NCI-H774 (cell line): ENCODE measurements at places on chromosomes 5 and 9.

GRCh38 chr5:146816775-146817387 is 61.7 kb downstream of the PPP2R2B start:
- DNase-seq, result no peak

DNA sequence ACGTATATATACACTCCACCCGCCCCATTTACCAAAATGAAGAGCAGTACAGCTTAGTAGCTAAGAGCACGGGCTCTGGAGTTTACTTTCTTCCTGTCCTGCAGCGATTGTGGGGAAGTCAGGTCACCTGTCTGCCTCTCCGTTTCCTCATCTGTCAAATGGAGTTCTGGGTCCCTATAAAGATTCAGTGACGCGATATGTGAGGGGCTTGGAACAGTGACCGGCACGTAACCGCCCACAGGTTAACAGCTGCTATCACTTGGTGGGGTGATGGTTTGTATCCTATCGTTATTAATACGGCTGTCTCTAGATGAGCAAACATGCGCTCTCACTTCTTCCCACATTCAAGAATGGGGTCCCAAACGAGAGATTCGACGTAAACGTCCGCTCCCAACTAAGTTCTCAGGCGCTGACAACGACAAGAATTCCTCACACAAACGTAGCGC is 426 bp downstream of the FAM114A2 start:
- peak; percentile 4 for DNase-seq

GRCh38 chr5:29853711-29854220 is 1339.7 kb upstream of the CDH6 start:
- DNase-seq, result no peak

DNA sequence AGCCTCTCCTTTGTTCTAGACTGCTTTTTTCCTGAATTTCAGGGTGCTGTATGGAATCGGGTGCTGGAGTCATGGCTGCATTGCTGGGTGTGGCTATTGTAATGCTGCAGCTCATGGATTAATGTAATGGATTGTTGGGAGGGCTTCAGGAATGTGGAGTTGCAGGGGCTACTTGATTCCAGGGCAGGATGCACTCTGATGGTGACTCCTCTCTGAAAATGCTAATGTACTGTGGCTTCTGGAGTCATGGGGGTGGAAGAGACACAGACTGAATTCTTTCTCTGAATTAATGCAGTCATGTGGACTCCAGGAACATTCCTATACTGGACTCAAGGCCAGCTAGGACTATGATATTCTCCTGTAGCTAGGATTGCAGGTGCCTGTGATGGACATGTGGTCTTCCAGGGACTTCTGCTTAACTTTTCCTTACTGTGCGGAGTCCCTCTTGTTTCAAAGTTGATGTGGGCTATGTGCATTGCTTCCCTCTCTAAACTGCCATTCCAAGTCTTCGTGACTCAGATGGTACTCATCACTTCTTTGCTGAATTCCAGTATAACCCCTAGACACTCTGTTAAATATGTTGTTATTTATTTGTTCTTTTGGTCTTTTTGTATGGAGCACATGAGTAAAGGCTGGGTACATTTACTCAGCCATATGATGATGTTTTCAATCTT is 396.2 kb downstream of the KCTD16 start:
- DNase-seq, result no peak

GRCh38 chr5:170278611-170279458 is 18.7 kb downstream of the LCP2 start:
- no peak for DNase-seq

GRCh38 chr9:121902461-121903135 is 190.5 kb downstream of the TTLL11 start:
- DNase-seq, result no peak

- no peak for DNase-seq
These were observed 604.8 kb upstream of the BRINP1 start for GRCh38 chr9:119974026-119974425.

GRCh38 chr9:116646661-116647514 is 40.2 kb upstream of the TRIM32 start:
- no peak for DNase-seq

DNA sequence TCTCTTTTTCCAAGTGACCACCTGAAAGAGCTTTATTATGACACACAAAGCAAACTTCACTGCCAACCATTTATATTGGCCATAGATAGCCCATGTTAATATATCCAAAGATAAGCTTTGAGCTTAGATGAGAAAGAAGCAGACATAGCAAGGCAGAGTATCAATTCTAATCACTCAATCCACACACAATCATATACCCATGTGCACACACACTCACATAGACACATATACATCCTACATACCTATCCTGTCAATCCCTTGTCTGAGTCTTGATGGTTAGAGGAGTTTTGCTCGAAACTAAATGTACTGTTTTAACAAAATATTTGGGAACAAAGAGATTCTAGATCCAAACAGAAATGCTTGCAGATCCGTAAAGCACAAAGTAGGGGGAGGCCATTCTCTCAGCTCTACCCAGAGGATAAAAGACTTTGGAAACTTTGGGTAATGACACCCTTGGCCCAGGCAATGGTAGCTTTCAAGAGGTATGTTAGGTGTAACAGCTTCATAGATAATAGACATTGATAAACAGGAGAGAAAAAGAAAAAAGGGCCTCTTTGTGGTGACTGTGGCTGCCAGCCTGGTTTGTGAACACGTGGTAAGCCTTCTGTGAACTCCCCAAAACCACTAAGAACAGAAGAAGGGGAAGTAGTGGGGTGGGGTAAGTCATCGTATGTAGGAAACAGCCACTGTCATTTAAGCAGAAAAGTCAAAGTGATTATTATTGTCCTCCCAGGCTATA is 121.6 kb downstream of the TLR4 start:
- DNase-seq, result no peak

DNA sequence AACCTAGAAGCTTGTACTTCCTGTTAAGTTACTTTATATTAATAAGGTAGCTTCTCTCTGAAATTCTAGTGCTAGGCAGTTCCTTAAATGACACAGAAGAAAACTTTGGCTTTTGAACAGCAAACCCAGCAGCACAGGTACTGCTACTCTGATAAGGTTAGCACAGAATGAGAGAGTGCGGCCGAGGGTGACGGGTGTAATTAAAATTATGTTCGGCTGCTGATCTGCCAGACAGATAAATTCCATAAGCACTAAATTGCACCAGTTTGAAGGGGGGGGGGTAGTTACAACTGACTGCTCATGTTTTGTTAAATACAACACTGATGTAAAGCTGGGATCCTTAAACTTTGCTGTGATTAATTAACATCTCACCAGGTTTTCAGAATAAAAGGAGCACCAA is 475.1 kb downstream of the SPOCK1 start:
- no peak for DNase-seq

- no peak for DNase-seq
These were observed 241.7 kb downstream of the EBF1 start for GRCh38 chr5:158857976-158858375.

DNA sequence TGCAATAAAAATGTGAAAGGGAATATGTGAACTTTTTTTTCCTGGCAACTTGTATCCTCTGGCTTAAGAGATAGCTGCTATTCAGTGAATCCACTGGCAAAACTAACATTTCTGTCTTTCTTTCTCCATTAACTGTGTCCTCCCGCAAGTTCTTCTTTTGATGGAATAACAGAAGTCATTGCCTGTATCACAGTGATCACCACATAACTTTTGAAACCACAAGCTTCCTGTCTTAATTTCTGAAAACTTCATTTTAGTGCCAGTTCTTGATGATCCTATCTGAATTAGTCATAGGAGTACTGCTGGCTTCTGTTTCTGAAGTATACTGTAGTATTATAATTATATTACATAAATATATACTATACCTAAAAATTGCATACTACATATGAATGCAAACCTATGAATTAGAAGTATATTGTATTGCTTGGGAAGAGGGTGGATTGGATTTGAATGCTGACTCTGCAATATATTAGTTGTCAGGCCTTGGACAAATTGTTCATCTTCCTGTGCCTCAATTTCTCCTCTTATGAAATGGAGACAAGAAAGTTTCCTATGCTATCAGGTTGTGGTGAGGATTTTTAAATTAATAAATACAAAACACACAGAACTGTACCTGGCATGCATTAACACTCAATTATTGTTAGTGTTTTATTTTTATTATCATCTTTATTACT is 441.6 kb downstream of the CETN3 start:
- DNase-seq, result no peak

GRCh38 chr5:8857051-8857450 is 688.8 kb downstream of the SEMA5A start:
- DNase-seq, result no peak

DNA sequence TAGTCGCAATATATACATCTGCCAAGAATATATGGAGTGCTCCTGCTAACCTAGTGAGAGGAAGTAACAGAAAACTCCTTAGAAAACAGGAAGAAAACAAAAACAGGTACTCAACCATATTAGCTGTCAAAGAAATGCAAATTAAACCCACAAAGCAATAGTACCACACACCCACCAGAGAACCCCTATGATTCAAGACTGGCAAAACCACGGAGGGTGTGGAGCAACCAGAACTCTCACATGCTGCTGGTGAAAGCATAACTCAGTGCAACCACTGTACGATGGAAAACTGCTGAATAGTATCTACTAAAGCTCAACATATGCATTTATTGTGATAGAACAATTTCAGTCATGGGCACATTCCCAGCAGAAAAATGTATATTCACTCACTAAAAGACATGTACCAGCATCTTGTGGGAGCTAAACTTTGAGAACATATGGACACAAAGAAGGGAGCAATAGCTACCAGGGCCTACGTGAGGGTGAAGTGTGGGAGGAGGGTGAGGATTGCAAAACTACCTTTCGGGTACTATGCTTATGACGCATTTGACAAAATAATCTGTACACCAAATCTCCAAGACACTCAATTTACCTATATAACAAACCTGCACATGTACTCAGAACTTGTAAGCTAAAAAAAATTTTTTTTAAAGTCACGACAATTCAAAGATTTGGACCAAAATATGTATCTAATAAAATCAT is 34.0 kb downstream of the PTPN3 start:
- DNase-seq, result no peak

- DNase-seq, result no peak
These were observed 82.1 kb upstream of the IL33 start for GRCh38 chr9:6133346-6134063.

DNA sequence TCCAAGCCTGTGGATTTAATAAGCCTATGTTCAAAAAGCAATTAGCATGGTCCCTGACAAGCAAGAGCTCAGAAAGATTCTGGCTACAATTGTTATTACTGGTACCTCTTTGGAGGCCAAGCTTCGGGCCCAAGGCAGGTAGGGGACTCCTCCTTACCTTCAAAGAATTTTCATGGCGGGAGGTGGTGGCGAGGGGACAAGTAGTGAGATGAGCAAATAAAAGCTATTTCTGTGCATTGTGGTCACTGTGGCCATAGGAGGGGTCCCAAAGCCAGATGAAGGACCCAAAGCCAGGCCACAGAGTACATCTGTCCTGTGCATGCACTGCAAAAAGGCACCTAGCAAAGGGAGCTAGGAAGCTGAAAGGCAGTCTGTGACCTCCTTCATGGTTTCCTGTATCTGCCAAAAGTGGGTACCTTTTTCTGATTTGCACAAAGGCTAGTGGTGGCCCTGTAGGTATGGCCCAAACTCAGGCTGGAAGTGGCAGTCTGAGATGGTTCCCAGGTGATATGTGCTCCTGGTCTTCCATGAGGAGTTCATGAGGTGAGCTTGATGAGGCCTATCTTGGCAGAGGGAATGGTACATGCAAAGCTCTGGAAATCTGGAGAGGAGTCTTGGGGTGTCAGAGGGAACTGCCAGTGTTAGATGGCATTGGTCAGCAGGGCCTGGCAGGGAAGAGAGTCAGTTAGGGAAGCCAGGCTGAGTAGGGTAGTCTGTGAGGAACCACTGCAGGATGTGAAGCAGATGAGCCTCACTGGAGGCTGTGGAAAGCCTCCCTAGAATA is 3.3 kb upstream of the CXXC5 start:
- DNase-seq, result no peak

DNA sequence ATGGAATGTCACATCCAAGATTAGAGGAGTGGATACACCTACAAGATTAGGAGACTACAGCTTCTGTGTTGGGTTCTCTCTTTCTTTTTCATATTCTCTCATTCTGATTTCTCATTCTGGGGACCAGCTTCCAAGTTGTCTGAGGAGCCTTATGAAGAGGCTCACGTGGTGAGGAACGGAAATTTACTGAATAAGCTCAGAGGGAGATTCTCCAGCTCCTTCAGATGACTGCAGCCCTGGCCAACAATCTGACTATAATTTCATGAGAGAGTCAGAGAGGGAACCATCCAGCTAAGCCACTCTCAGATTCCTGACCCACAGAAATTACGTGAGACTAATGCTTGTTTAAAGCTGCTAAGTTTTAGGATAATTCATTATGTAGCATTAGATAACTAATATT is 27.1 kb upstream of the TENT2 start:
- DNase-seq, result no peak

- DNase-seq, result no peak
These were observed 104.8 kb downstream of the GABBR2 start for GRCh38 chr9:98603821-98604383.

DNA sequence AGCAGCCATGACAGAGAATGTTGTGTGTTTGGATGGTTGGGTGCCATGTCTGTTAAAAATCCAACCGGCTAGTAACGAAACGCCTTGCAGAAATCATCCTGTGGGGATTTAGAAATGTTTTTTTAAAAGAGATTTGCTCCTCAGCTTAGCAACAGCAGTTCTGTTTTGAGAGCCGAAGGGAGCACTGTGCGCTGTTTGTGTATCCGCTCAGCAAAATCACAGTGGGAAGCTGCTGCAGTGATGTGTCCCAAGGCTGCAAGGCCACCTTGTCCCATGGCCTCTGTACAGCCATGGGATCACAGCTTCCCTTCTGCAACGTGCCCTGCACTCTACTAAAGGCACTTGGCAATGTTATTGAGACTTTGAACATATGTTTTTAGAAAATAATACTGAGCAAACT is 40.9 kb downstream of the TRIO start:
- no peak for DNase-seq

GRCh38 chr9:5510989-5511388 is 658 bp downstream of the PDCD1LG2 start:
- DNase-seq, result no peak

GRCh38 chr5:115810761-115811160 is 5.7 kb downstream of the CDO1 start:
- no peak for DNase-seq

DNA sequence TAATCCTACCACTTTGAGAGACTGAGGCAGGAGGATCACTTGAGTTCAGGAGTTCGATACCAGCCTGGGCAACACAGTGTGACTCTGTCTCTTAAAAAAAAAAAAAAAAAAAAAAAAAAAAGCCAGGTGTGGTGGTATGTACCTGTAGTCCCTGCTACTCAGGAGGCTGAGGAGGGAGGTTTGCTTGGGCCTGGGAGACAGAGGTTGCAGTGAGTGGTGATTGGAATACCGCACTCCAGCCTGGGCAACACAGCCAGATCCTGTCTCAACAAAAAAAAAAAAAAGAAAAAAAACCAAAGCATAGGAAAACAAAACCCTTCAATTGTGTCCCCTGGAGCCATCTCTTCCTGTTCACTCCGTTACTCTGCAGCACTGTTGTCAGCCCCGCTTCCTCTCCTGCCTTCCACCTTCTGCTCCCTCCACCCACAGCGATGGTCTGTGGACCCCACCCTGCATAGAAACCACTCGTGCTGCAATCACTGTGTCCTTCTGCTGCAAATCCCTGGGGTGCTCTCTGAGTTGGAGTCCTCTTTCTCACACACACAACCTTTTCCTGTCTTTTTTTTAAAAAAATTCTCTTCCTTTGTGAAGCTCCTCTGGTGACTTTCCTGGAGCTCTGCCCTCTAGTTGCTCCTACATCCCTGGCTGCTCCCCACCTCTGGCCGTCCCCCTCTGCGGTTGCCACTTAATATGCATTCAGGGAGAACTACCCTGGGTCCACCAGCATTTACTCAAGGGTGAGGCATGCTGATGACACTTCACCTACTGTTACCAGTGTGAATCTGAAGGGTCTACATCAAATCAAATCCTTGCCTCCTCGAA is 22.2 kb downstream of the CCT5 start:
- no peak for DNase-seq
